Stimulated activated CD4-positive, alpha-beta T cell treated with anti-CD3 and anti-CD28 coated beads, TNF-alpha, amount 100 ng/mL, for 4 hours (primary cell): ENCODE measurements at places on chromosomes 4 and X.

DNA sequence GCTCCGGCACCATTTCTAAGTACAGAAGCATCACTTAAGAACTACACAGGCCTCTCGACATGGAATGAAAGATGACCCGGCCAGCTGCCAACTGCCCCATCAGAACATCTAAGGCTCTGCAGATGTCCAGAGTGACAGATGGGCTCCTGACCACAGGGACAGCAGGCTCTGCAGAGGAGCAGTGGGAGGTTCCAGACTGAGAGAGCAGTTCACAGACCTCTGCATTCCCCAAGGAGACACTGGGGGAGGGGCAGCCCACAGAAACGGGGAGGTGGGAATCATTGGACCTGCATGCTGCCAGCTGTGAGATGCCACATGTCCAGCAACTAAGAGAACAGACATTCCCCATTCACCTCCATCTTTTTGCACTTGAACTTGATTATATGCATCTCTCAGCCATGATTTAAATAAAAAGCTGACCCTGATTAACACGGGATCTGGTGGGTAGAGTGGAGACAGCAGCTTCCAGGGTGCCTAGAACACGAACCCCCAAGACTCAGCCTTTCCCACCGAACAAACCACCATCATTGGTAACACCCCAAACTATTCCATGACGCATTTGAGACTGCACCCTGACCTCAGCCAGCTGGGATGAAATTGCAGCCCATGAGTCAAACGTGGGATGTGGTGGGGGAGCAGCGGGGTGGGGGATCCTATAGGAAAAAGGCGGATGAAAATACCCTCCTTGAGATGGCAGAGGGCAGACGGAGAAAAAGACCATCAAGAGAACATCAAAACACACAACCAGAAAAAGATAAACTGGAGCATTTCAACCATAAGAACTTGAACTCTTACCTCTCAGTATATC, 47.2 kb downstream of the AFAP1 start:
- no peak for DNase-seq

DNA sequence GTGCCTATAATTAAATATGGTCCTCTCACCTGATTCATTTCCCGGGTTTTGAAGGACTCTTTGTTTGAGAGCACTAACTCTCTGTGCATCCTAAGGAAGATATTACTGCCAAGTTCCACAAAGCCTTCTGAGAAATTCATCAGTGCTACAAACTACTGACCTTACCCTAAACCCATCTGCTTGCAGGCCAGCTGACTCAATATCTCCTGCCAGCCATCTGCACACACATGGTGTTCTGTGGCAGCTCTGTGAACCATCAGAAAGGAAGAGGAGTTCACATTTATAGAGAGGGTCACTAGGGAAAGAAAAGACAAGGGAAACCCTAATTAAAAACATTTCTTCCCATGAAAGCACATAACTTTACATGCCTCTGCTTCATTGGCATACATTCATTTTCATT, 156.7 kb downstream of the ATP10D start:
- DNase-seq = no peak

DNA sequence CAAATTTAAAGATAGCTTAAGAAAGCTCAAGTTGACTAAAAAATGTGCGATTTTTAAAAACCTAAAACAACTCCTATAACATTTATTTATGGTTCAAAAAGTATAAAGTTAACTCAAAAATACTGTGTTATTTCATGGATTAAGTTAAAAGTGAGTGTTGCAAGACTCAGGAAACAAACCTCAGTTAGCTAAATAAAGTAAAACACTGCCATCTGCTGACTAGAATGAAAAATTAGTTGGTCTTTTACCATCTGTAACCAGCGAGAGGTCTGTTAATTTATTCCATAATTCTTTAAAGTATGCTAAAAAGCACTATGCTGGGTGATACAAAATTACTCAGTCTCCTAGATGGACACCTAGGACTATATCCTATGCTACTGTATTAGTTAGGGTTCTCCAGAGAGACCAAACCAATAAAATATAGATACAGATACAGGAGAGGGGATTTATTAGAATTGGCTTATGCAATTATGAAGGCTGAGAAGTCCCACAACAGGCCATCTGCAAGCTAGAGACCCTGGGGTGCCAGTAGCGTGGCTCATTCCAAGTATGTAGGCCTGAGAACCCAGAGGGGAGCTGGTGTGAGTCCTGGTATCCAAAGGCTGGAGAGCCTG, 4.9 kb upstream of the WDFY3 start:
- DNase-seq = no peak

- no peak for DNase-seq
Measured at GRCh38 chr4:47469951-47470350, 6.4 kb upstream of the COMMD8 start.

DNA sequence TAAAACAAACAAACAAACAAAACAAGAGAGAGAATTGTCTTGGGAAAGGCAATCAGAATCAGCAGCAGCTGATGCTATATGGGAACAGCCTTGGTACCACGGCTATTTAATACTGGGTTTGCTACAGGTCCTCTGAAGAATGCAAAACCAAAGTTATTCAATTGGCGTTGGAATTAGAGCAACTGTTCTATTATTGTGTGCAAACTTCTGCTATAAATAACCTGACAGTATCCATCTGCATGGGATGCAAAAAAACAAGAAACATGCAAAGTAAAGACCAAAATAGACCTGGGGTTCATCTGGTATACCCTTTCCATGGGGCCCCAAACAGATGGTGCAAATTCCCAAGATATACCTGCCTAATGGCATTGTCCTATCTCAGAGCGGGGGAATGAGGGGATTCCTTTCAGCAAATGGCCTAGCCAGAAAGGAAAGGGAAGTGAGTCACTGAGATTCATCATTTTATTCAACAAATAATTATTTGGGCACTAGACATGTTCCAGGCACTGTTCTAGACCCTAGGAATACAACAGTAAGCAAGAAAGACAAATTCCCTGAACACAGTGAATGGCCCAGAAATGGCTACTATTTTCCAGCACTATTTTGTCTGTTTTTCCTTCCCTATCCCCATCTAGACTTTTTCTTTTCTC, 268.9 kb downstream of the FBXW7 start:
- no peak for DNase-seq

GRCh38 chr4:163680386-163681098, 186.1 kb downstream of the TMA16 start:
- DNase-seq = no peak

DNA sequence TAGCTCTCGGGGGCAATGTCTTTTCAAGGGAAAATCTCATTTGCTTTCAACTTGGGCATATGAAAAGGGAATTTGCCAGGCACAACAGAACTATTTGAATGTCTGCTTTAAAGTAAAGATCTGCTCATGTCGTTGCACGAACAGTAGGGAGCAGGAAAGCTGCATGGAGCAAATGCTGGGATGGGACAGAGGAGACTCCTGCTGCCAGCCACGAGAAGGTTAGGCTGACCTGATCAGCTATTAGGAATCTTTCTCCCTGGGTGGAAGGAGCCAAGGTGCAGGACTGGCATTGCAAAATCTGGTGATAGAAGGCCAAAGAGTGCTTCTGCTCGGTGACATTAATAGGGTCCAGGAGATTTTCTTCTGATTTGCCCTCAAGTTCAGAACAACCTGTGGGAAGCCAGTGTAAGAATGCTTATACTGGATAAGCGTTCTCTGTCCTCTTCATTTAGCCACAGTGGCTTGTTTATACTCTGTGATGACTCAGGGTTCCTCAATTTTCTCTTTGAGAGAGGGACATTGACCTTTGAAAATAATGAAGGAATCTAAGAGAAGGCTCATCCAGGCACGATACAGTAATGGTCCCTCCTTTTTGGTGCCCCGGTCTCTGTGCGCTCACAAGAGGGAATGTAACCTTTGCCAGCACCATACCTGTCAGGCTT, 22.9 kb downstream of the FHL1 start:
- DNase-seq = no peak

GRCh38 chr4:94803181-94803580, 45.4 kb downstream of the BMPR1B start:
- DNase-seq = no peak

DNA sequence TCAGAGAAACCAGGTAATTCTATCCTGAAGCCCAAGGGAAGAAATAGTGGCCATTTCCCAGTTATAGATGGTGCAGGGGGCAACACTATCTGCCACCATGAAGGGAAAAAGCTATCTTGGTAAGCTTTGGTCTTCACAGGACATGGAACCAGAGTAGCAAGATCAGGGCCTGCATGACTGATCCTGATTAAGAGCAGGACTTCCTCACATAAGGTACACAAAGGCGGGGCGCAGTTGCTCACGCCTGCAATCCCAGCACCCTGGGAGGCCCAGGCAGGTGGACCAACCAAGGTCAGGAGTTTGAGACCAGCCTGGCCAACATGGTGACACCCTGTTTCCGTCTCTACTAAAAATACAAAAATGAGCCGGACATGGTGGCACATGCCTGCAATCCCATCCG, 148.4 kb upstream of the USP9X start:
- DNase-seq = no peak

DNA sequence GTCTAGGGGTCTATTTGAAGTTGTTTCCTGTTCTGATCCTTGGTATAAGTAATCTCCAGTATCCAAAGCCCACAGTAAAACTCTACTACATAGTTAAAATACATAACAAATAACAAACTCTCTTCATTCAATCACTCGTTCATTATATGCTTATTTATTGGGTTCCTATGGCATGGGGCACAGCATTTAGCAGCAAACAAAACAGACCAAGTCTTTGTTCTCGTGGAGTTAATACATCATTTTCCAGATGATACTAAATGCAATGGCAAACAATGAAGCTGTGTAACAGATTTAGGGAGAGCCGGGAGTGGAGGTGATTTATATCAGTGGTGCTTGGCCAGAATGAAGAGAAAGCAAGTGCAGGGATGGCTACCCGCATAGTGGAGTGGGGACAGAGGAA, 36.6 kb upstream of the SPARCL1 start:
- DNase-seq = no peak
